ENCODE measurements at places on chromosomes 7 and 10.

DNA sequence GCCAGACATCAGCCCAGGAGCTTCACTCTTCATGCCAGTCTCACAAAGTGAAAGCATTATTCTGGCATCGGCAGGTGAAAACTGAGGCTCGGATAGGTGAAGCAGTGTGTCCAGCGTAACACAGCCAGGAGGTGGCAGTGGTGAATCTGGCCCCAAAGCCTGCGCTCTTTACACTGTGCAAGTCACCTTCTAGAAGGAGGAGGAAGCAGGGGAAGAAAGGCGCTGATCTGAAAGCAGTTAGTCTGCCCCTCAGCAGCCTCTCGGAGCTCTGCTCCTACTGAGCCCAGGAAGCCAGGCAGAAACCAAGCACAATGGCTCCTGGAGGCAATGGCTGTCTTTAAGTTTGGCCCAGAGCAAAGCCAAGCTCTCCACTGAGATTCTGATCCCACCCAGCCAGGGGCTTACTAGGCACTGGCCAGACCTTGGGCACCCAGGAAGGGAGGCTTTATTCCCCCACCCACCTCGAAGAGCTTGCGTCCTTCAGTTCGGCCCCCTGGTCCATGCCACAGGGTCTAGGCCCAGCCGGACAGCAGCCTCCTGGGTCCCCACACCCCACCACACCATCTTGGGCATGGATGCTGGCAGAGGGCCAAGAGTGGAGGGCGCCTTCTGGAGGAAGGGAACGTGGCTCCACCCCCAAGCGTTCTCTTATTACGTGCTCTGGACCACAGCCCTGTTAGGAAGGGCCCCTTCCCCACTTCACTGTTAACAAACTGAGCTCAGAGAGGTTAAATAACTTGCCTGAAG, 104.5 kb downstream of the GRID1 start:
- no peak for DNase-seq

DNA sequence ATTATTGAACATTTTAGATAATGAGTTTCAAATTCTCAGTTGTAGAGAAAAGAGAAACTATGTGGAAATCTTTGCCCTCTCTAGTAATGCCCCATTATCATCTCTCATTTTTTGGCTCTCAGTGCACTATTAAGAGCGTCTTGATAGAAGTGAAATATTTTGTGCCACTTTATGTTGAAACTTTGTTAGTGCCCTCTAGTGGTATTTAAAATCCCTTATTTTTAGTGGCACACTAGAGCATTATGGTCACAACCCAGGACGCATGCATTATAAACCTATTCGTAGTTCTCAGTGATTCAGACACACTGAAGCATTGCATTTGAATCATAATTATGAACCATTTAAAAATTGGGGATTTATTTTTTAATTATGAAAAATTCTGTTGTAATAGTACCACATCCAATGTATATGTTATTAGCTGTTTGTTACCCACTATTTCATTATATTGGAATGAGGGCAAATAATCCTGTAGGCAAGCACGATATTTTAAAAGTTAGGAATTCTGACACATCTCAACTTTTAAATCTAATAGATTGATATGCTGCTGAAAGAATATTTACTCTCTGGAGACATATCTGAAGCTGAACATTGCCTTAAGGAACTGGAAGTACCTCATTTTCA, 21.9 kb downstream of the PDCD4 start:
- DNase-seq: no peak

DNA sequence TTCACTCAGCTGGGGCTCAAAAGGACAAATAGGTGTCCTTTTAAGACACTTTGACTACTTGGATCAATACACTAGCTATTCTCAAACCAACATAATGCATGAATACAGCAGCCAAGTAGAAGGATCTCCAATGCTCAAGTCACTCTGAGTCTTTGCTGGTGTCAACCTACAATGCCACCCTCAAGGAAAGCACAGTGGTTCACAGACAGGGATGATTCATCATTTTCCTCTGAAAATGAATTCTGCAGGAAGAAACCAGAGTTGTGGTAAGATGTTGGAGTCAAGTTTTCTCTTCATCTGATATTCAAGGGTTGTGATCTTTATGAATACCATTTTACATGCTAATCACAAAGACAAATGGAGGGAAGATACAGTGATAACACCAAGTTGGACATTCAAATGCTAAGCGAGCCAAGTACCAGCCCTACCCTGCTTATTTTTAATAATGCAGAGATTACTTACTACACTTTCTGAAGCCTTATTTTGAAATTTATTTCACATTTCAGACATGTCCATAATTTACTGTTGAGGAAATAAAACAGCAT, 143.1 kb upstream of the FGFR2 start:
- no peak for DNase-seq

DNA sequence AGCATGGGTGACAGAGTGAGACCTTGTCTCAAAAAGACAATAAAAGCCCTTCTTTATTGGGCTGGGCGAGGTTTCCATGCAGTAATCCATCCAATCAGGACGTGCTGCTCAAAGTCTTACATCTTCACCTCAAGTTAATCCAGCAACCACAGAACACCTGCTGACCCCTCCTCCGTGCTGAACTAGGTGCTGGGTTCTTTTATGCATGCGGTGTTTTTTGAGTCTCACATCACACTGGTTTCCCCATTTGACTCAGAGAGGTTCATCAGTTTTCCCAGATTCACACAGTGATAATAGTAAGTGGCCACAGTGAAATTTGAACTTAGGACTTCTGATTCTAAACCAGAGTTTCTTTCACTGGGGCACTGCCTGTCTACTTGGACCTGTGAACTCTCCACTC, 58.3 kb upstream of the GTF2I start:
- no peak for DNase-seq

- no peak for DNase-seq
Observed at GRCh38 chr7:125358551-125359167, 429.0 kb upstream of the POT1 start.

Measured in stimulated activated CD4-positive, alpha-beta T cell treated with anti-CD3 and anti-CD28 coated beads, TNF-alpha, amount 100 ng/mL, for 48 hours (primary cell).